Pons (tissue), 1 donor: ENCODE measurements at places on chromosomes 1 and 21.

- no peak for DNase-seq
Observed at GRCh38 chr1:53733447-53733931, 5.5 kb downstream of the GLIS1 start.

DNA sequence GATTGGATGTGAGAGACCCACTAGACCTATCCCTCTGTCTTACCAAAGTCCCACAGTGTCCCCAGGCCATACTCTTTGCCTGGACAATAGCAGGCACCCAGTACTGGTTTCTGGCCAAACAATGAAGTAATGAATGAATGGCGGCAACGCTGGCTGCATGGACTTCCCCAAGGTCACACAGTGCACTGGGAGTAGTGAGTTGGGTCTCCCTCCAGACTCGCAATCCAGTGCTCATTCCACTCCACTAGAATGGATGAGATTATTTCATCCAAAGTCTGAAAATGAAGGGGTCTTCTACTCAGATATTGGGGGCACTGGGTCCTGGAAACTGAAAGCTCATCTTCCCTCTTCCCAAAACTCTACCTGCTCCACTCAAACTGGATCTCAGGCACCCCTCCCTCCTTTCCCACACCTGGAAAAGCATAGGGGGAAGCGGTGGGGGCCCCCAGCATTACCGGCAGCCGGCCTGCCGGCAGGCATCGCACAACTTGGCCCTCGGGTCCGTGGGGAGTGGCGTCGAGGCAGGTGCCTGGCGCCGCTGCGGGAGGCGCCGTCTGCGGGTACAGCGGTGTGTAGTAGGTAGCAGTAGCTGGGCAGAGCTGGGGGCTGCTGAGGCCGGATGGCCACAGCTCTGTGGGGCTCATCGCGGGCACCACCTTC, 816 bp downstream of the E2F2 start:
- no peak for DNase-seq

- no peak for DNase-seq
Observed at GRCh38 chr1:115924770-115925169, 51.5 kb upstream of the SLC22A15 start.

GRCh38 chr1:72060466-72061245, 221.7 kb downstream of the NEGR1 start:
- no peak for DNase-seq

DNA sequence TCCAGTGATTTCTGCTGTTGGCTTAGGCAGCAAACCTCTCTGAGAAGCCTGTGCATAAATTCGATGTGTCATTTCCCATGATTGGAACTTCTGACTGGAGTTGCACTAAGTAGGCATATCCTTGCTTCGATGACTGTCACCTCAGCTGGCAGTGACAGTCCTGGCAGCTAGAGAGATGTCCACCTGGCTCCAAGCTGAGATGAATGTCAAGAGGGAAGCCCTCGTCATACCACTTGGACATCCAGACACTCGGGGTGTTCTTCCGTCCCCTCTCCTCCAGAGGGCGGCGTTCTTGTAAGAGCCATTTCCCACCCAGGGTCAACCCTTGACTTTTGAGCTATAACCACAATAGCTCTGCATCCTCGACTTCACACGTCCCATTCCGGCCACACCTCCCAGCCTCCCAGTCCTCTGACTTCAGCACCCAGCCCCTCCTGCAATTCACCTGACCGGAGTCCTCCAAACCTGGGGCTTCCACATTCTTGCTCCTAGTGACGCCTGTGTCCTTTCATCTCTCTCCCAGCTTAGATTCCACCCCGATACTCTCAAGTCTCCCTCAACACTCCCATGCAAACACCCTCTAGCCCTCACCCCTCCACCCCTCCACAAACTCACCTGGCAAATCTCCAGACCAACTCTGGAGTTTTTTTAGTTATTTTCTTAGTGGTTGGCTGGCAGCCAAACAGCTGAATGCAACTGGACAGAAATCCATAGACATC, 17.3 kb downstream of the CA6 start:
- DNase-seq: no peak
